ENCODE measurements at places on chromosomes 13 and 19. TPM values are rescaled to one million over a fixed set of nuclear protein-coding genes. Genes with fewer than 3 reads are reported as not detected.

The ARRDC5 gene
- total RNA-seq: not detected

The CDK8 gene
- total RNA-seq: 15.2 TPM

The LONP1 gene
- 116 TPM for total RNA-seq

The CYP4F11 gene
- total RNA-seq: not detected

The FGF14 gene
- total RNA-seq: 0.51 TPM

The EHD2 gene
- 161 TPM for total RNA-seq

The SUGP2 gene
- 24.6 TPM for total RNA-seq

The CYP2A6 gene
- total RNA-seq: not detected

The PSG5 gene
- 0.33 TPM for total RNA-seq

The PSG7 gene
- not detected for total RNA-seq

The KLK4 gene
- not detected for total RNA-seq

The ANKRD24 gene
- total RNA-seq: under 0.01 TPM

The PABPC3 gene
- total RNA-seq: 0.33 TPM

The PRRG2 gene
- total RNA-seq: 0.16 TPM

The CELF5 gene
- not detected for total RNA-seq

The DMKN gene
- 29.5 TPM for total RNA-seq

The HRC gene
- not detected for total RNA-seq

The NCCRP1 gene
- total RNA-seq: not detected

The ZNF442 gene
- total RNA-seq: 0.25 TPM
